Nephron progenitor cell (in vitro differentiated cells): ENCODE measurements at places on chromosomes 13 and 19.

DNA sequence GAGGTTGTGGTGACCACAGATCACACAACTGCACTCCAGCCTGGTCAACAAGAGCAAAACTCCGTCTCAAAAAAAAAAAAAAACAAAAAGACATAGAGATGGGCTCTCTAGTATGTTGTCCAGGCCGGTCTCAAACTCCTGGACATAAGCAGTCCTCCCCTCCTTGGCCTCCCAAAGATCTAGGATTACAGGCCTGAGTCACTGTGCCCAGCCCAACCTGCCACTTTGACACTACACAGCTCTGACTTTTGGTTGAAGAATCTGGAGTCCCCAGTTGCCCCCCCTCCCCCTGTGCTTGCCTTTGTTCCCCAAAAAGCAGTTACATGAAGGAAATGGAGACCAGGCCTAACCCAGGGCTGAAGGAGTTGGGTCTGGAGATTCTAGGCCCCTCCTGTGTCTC is 12.9 kb downstream of the CARM1 start:
- no peak for DNase-seq

DNA sequence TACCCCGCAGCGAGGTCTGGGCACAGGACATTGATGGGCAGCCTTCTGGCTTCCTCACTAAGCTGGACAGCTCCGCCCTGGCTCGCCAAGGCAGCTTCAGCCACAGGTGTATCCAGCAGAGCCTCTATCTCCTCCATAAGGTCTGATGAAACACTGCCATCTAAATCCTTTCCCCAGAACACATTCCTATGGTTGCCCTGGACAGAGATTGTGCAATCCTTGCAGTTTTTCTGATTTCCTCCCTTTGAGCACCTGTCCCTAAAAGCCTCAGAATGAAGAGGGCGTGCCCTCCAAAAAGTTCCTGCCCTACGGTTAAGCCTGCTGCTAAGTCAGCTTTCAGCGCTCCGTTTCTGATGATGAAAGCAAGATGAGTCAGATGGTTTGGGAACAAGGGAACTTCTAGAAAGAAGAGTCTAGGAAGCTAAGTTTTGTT is 21.0 kb downstream of the CLEC4M start:
- no peak for DNase-seq

DNA sequence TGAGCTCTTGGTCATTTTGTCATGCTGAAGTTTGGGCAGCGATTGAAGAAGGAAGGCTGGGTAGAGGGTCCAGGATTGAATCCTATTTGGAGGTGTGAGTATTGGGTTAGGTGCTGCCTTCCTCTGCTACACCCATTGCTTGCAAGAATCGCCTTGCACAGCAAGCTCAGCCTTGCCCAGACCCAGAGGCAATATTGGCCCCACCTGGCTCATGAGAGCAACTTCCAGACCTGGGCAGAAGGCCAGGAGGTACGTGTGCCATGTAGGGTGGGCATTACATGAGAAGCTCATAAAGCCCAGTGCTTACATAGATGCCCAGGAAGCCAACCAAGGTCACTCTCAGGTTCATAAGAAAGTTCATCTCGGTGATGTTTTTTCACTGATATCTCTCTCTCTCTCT is 718.0 kb downstream of the EFNB2 start:
- no peak for DNase-seq

DNA sequence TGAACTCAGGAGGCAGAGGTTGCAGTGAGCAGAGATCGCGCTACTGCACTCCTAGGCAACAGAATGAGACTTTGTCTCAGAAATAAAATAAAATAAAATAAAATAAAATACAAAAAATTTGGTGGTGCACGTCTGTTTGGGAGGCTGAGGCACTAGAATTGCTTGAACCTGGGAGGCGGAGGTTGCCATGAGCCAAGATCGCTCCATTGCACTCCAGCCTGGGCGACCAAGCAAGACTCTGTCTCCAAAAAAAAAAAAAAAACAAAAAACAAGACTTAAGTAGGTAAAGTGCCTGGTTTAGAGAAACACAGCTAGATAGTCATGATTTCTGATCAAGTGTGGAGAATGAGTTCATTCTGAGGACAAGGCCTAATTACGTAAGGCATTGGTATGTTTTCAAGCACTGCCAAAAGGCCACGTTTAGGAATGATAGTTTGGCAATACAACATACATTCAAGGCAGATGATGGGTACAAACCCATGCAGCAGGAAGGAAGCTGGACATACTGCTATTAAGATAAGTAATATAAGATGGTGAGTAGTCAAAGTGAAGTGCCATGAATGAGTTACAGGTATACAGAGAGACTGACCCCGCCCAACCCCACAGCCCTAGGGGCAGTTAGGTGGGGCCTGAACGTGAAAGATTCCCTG is 4.8 kb upstream of the UCHL3 start:
- DNase-seq = no peak

- no peak for DNase-seq
These were observed 3.8 kb upstream of the MYPOP start for GRCh38 chr19:45906221-45906620.
